HuH-7.5 (cell line): ENCODE measurements at places on chromosomes 7 and 10.

GRCh38 chr10:97066877-97067555 is 118.7 kb downstream of the SLIT1 start:
- no peak for DNase-seq

DNA sequence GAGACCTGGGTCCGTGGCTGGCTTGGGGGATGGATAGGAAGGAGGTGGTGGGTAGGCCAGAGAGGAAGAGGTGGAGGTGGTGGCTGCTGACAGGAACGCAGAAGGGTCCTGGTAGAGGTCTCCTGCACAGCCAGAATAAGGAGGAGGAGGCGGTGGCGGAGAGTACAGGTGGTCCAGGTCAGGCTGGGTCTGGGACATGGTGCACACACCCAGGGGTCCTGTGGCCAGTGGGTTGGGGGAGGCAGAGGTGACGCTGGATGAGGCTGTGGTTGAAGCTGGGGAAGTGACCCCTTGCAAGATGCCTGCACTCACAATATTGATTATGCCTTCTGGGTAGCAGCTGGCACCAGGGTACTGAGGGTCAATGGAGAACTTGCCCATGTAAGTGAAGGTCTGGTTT is 2.2 kb downstream of the EGR2 start:
- no peak for DNase-seq

DNA sequence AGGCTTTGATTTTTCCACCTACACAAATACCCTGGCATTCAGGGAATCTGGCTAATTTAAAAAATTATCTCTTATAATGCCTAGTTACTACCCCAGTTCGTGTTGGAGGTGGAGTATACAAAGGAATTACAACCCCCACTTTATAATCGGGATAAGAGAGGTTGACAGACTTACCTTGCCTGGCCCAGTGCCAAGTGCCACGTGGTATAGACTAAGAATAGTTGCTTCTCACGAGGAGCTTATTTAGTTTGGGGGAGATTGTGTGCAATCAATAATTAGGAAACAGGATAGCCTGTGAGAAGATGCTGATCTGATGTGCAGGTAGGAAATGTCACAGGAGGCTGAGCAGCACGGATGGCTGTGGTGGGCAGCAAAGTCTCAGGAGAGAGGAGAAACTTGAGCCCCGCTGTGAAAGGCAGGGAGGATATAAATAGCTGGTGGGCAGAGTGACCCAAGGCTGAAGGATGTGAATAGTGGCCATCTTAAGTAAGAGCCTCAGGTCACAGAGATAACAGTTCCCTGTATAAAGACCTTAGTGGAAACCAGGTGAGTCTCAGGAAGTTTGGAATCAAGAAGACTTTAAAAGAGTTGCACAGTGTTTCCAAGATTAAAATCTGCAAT is 11.3 kb upstream of the ATXN7L1 start:
- DNase-seq, result no peak

DNA sequence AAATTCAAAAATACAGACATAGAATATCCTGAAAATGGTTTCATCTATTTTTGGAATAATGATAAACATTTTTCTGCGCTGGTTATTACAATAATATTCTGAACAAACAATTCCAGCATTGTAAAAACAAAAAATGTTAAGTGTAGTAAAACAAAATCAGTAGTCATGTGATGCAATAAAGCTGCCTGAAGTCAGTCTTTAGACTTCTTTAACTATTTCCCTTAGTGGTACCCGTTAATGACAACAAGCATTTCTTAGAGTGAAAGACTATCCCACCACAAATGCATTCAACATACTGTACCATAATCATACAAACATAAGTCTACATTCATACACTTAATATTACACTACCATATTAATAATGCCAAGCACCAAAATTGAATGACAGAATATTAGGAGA is 1.6 kb downstream of the SKAP2 start:
- DNase-seq, result no peak

DNA sequence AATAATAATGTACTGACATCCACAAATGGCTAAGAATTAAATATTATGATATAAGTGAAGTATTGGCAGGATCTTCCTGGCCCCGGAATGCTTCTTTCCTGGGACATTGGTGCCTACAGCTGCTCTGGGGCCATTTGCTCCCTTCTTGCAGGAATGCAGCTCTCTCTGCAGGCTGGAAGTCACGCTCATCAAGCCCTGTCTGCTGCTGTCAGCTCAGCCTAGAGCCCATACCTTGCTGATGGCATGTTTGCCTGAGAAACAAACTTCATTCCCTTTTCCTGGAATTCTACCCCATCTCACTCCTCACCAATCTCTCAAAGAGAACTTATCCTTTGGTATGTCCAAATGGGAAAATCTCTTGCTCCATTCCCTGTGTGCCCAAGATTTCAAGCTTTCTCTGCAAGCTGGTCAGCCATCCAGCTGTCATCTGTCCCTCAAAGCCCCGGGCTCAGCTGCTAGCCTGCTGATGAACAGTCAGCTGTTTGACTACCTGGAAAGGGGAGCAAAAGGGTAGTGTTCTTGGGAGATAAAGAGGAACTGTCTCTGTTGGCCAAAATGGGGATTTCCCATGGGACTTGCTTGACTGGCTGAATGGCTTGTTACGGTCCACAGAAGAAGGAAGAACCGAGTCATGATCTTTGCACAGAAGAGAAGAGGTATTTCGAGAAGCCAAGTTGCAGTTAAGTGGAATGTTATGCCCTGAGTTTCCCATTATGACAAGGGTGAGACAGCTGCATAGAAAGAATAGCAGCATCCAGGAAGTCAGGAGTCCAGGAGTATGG is 12.0 kb upstream of the RASSF4 start:
- DNase-seq, result no peak

GRCh38 chr7:102098986-102099385 is 187.7 kb upstream of the SH2B2 start:
- no peak for DNase-seq

DNA sequence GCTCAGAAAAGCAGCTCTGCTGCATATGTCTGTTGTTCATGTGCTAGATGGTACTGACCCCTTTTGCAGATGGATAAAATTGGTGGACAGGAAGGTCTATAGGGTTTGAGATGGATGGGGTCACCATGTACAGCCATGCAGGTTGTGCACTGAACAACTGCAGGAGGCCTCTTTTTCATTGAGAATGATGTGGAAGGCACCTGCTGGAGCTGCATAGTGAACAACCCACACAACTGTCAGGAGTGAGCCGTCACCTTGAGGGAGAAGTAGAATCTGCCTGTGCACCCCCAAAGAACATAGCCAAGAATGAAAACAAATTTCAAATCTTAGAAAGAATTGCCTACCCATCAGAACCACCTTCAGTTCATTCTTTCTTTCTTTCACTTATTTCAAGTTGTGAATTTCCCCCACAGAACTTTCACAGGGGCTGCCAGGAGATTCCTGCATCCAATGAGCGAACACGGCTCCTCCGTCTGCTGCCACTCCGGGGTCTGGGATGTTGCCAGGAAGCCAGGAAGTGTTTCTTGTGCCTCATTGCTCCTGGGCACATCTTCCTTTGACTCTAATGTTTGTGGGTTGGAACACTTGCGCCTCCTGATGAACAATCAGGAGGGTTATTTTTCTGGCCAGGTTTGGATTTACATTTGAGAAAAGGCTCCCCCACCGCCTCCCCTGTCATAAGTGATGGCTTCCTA is 53.7 kb upstream of the DOCK1 start:
- no peak for DNase-seq

GRCh38 chr7:136078630-136079029 is 101.5 kb upstream of the MTPN start:
- no peak for DNase-seq

GRCh38 chr10:60798031-60798430 is 19.8 kb downstream of the CDK1 start:
- no peak for DNase-seq

DNA sequence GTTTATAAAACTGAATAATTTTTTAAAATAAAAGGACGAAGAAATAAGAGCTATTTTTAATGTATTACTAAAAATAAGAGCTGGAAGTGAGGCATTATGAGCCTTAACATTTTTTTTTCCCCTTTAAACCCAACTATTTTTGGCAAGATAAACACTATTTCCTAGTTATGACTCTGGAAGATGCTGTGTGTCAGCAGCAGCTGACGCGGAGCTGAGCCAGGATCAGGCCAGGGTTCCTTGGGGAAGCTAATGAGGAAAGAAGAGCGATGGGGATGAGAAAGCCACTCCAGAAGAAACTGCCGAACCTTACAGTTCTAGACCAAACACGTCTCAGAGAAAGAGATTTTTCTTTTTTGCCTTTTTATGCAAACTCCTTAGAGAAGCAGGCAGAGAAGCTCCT is 85.9 kb downstream of the USP6NL start:
- DNase-seq, result no peak

GRCh38 chr10:17412323-17412722 is 42.1 kb downstream of the ST8SIA6 start:
- no peak for DNase-seq
